Chondrocyte (in vitro differentiated cells): ENCODE measurements at places on chromosomes 4 and X. TPM values are rescaled to one million over a fixed set of nuclear protein-coding genes. Genes with fewer than 3 reads are reported as not detected.

ZXDA gene
- not detected in 3 replicates for total RNA-seq

DNA sequence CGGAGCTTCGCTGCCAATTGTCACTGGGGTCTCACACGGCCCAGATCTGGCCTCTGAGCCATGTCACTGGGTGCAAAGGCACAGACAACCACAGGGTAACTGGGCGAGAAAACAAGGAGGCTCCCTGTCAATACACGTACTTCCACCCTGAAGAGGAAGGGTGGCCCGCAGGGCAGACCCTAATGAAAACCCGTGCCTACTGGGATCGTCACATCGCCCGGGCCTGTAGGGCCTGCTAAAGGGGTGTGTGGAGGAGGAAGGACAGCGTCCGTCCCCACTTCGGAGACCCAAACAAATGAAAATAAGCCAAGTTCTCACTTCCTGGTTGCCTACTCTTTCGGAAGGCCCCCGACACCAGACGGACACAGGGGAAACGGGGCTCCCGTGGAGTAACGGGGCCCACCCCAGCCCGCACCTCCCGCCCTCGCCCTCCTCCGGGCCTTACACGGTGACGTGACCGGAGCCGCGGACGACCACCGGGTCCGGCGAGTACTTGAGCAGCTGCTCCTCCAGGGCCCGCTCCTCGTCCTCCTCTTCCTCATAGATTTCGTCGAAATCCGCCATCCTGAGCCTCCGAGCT lies 578 bp downstream of the CHIC2 start:
- peak; percentile 92 for DNase-seq

DNA sequence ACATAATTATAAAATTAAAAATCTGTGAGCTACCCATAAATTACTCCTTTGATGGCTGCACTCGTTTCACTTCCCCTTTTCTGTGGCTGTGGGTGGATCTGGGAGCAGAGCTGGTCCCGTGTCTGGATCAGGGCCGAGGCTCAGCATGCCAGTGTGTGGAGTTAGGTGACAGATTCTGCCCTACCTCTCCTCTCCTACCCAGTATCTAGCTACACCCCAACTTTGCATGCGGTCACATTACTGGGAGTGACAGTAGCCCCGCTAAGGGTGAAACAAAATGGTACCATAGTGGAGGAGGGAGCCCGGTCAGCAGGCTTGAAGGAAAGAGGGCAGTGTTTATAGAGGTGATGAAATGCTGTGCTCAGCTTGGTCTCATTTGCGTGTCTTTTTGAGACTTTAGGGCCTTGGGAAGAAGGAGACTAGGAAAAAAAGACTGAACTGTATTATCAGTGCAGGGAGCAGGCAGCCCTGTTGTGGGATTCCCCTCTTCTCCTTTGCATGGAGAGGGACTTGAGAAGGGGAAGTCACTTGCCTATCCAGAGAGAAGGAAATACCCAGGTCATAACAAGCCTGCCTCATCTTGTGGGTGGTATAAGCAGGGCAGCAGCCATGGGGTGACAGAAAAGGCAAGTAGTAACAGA lies 48.4 kb downstream of the ARHGAP10 start:
- no peak for DNase-seq

- DNase-seq: no peak
Measured at GRCh38 chr4:27062256-27062655, 201.6 kb downstream of the STIM2 start.

- DNase-seq: no peak
Measured at GRCh38 chrX:96721354-96721753, 36.7 kb downstream of the DIAPH2 start.

GRCh38 chrX:73876911-73877310 lies 313.9 kb downstream of the CHIC1 start:
- DNase-seq: no peak

DNA sequence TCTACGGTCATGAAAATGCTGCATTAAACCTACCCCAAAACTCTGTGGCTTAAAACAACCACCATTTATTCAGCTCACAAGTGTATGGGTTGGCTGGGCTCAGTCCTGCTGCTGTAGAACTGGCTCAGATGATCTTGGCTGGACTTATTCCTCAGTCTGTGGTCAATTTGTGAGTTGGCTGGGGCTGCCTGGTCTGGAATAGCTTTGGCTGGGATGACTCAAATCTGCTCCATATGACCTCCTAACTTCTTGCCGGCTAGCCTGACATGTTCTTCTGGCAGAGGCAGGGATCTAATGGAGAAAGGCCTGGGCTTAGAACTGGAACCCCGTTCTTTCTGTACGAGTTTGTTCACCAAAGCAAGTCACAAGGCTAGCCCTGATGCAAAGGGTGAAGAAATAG lies 71.7 kb downstream of the CFAP299 start:
- no peak for DNase-seq
